ENCODE measurements at places on chromosomes 2 and 18.

DNA sequence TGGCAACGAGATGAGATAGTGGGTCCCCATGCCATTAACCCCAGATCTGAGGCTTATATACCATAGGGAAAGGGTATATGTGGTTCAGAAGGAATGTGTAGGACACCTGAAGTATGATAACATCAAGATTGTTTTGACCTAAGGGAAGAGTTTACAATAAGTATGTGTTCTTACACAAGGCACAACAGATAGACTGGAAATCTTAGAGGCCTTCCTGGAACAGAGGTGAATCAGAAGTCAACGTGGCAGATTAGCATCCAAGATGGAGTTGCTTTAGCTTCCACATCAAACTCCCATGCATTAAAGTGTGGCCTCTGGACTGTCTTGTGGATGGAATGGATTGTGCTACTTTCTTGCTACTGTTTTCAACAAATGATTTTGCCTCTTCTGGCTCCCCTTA lies 116.6 kb upstream of the NT5C1B start:
- DNase-seq, result no peak

- DNase-seq, result no peak
Observed at GRCh38 chr2:235127931-235128330, 176.1 kb downstream of the SH3BP4 start.

GRCh38 chr2:48016225-48017019 lies 110.1 kb upstream of the FBXO11 start:
- DNase-seq, result no peak

DNA sequence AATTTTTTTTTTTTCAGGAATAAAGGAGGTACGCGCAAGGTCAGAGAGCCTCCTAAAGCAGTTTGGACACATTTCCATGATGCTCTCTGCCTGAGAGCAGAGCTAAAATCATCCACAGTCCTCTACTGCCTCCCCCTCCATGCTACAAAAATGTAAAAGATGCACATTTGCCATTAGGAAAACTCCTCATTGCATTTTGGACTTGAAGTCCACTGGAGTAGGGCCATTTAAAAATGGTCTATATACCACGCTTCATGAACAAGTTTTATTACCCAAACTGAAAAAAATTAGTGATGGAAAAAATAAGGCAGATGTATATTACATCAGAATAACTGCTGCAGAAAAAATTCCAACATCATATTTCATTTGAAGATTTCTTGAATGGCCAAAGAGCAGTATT lies 256.0 kb downstream of the AFF3 start:
- DNase-seq, result no peak

- DNase-seq, result no peak
Observed at GRCh38 chr2:100198461-100199230, 56.3 kb upstream of the AFF3 start.

DNA sequence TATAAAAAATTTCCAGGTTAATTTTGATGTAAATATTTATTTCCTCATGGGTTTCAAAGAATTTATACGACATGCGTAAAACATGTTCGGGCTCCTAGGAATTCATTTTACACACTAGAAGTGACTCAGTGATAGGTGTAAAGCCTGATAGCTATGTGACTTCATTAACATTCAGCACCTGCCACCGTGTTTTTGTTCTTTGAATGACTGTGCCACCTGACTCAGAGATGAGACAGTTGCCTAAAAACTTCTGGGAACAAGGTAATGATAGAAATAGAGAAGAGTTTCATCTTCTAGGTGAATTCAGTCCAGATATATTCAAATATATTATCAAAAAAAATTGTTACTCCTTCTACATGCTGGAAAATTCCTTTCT lies 10.0 kb downstream of the IL1R2 start:
- no peak for DNase-seq

GRCh38 chr18:57998461-57998860 lies 45.6 kb upstream of the NEDD4L start:
- DNase-seq, result no peak

GRCh38 chr18:37636831-37637477 lies 71.4 kb upstream of the CELF4 start:
- DNase-seq, result no peak

DNA sequence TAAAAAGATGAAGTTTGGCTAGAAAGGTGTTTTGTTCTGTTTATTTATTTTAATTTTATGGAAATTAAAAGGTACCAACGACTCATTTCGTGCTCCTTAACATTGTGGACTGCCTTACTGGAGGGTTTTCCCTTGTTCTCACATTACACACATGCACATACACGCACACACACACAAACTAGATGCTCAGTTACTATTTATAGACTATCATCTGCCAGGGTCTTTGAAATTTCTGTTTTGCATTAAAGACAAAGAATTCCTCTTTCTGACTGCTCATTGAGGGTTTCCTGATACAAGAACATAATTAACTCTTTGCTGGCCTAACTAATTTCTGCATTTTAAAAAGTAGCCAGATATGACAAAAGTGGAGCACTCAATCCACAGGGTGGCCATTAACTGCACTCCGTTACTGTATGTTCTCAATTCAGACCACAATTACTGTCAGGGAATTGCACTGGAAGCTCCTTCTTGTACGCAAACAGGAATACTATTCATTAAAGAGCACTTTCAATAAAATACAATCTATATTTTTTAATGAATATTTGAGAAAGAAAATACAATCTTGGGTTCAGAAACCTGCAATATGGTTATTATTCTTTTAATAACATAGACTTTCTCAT lies 366.9 kb upstream of the GALNT5 start:
- DNase-seq, result no peak

GRCh38 chr2:171811245-171811628 lies 82.8 kb downstream of the SLC25A12 start:
- DNase-seq, result no peak

- no peak for DNase-seq
Observed at GRCh38 chr2:44433895-44434294, 72.1 kb downstream of the CAMKMT start.

DNA sequence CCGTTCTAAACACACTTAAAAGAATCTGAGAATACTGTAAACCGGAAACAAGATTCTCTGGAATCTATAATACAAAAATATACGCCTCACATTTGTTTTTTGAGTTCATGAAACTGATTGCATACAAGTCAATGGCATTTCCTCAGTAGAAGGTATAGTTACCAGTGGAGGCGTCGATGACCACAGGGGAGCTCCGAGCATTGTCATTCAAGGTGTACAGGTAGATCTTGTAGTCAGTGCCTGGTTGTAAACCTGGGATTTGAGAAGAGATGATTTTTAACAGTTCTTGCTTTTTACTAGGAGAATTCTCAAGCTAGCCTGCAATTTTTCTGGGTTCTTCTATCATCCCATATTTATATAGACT lies 60.4 kb downstream of the FN1 start:
- DNase-seq, result no peak

GRCh38 chr2:182864949-182865570 lies 1.4 kb downstream of the FRZB start:
- no peak for DNase-seq

GRCh38 chr2:151028691-151029176 lies 232.9 kb downstream of the RBM43 start:
- no peak for DNase-seq

- no peak for DNase-seq
Observed at GRCh38 chr2:58047961-58048360, 1.4 kb downstream of the VRK2 start.

DNA sequence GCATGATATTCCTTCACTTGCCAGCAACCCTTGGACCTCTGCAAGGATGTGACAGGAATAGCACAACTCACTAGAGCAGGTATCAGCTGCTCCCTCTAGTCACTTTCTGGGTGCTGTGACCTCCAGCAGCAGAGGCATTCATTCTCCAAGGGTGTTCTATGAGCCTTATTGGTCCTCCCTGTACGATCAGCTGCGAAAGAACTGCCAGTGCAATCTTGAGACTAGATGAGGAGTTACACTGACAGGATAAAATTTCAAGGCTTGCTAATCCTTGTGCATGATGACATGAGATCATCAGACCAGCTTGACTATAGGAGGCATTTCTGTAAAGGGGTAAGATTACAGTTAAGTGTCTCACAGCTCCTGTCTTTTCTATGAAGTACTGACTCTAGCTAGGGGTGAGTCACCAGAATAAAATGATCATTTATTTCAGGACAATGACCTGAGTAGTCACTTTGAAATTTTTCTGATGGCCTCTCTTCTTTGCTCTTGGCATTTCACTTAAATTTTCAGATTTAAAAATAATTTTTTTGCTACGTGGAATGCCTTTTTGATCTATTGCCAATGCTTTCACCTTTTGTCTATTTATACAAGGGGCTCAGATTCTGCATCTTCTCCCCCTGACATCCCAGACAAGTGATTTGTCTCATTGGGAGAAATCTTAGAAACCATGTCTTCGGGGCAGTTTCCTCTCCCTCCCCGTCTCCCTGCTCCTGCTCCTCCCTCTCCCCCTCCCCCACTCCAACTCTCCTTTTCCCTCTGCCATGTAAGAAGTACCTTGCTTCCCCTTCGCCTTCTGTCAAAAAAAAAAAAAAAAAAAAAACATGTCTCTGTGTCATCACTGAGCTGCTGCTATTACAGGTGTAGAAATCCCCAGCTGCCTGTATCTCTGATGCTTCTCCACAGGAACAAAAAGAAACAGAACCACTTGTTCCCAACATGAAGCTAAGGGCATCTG lies 49.2 kb upstream of the FRZB start:
- DNase-seq, result no peak

- DNase-seq, result no peak
Observed at GRCh38 chr18:76416911-76417310, 78.1 kb downstream of the ZNF516 start.

DNA sequence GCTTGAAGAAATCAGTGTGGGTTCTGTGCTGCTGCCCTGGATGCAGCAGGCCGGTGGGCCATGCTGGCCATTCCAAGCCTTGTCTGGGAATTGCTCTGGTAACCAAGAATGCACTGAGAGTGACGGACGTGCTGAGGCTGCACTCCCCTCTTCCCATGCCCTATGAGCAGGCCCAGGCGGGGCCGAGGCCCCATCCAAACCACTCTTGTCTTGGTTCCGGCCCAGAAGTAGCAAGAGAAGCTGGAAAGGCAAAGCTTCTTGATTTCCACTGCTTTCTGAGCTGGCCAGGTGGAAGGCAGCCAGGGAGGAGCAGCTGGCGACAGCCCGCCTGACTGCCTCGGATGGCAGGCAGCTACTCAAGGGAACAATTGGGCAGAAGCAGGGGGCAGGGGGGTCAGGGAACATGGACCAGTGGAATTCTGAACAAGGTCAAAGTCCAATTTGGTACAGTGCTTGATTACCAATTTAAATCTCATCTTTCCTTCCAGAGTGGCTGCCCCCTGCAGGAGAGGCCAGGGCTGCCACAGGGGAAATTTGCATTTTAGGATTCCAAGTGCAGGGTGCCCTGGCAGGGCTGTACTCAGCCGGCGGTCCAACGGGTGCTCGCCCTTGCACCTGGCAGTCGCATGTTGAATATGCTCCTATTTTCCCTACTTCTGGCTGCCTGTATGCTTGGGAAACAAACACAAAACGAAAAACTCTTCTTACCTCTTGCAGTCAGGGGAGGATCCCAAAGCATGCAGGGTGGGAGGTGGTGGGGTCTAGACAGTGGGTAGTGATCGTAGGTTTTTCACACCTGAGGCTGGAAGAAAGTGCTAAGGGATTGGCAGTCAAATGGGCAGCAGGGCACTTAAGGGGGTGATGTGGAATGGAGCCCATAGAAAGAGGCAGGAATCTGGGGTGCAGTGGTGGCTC lies 67.3 kb downstream of the LIPG start:
- DNase-seq, result no peak

All from T-helper 22 cell (primary cell).